ENCODE measurements at places on chromosomes 5 and 9. TPM values are rescaled to one million over a fixed set of nuclear protein-coding genes. Genes with fewer than 3 reads are reported as not detected.

The SLC4A9 gene
- total RNA-seq = 0.15 TPM

The SOHLH1 gene
- total RNA-seq = not detected

GRCh38 chr5:75524071-75524470, 12.4 kb downstream of the POLK start:
- no peaks in the 10 kb centered on the region for H3K27me3 ChIP-seq
- H3K4me1 ChIP-seq = no peaks in the 10 kb centered on the region
- no peaks in the 10 kb centered on the region for H3K36me3 ChIP-seq
- H3K4me3 ChIP-seq = no peak overlapping the region
- H3K27ac ChIP-seq = no peak overlapping the region

- H3K36me3 ChIP-seq = no peaks in the 10 kb centered on the region
- no peak for DNase-seq
- no peaks in the 10 kb centered on the region for H3K27me3 ChIP-seq
- no peak overlapping the region for H3K4me3 ChIP-seq
- peaks cover 4% of the 10 kb centered on the region for H3K4me1 ChIP-seq
- no peak overlapping the region for H3K27ac ChIP-seq
Observed at GRCh38 chr5:113296676-113297075, 138.1 kb downstream of the TSSK1B start.

The FAM114A2 gene
- 9.7 TPM for total RNA-seq

DNA sequence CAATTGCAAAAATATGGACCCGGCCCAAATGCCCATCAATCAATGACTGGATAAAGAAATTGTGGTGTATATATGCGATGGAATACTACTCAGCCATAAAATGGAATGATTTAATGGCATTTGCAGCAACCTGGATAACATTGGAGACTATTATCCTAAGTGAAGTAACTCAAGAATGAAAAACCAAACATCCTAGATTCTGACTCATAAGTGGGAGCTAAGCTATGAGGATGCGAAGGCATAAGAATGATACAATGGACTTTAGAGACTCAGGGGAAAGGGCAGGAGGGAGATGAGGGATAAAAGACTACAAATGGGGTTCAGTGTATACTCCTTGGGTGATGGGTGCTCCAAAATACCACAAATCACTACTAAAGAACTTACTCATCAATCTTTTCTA, 247.6 kb upstream of the FBXL7 start:
- DNase-seq = no peak
- H3K4me1 ChIP-seq = no peaks in the 10 kb centered on the region
- H3K4me3 ChIP-seq = no peak overlapping the region
- no peaks in the 10 kb centered on the region for H3K36me3 ChIP-seq

DNA sequence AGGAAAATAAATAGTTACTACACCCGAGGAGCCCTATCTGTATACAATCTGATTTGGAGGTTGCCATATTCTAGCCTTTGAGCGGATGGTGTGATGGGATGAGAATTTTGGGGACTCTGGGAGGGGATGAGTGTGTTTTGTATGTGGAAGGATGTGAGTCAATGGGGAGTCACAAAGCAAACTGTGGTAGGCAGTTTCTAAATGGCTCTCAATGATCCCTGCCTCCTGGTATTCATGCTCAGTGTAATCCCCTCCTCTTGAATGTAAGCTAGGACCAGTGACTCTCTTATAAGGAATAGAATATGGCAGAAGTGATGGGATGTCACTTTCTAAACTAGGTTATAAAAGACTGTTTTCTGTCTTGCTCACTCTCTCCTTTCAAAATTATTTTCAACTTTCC, 205.7 kb upstream of the RIOK2 start:
- H3K36me3 ChIP-seq = no peaks in the 10 kb centered on the region
- H3K4me3 ChIP-seq = no peak overlapping the region
- H3K27me3 ChIP-seq = no peaks in the 10 kb centered on the region
- no peak for DNase-seq
- no peak overlapping the region for H3K27ac ChIP-seq

DNA sequence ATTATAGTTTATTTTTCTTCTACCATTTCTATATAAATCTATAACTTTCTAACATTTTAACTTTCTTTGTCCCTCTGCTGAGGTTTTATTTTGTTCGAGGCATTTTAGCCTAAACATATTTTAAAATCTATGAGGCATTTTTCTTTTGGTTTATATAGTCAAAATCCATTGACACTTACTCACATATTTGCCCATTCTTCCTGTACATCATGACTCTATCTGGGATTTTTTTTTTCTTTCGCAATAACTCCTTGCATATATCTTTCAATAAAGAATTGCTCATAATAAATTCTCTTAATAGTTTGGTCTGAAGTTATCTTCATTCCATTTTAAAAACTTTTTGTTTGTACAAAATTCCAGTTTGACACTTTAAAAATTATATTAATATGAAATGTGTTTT, 632.3 kb downstream of the TLE4 start:
- no peaks in the 10 kb centered on the region for H3K27me3 ChIP-seq
- no peak for DNase-seq
- H3K36me3 ChIP-seq = no peaks in the 10 kb centered on the region

- no peaks in the 10 kb centered on the region for H3K27me3 ChIP-seq
- DNase-seq = no peak
- H3K36me3 ChIP-seq = no peaks in the 10 kb centered on the region
- H3K4me3 ChIP-seq = no peak overlapping the region
- no peak overlapping the region for H3K27ac ChIP-seq
Observed at GRCh38 chr5:116980581-116980980, 406.0 kb upstream of the SEMA6A start.

DNA sequence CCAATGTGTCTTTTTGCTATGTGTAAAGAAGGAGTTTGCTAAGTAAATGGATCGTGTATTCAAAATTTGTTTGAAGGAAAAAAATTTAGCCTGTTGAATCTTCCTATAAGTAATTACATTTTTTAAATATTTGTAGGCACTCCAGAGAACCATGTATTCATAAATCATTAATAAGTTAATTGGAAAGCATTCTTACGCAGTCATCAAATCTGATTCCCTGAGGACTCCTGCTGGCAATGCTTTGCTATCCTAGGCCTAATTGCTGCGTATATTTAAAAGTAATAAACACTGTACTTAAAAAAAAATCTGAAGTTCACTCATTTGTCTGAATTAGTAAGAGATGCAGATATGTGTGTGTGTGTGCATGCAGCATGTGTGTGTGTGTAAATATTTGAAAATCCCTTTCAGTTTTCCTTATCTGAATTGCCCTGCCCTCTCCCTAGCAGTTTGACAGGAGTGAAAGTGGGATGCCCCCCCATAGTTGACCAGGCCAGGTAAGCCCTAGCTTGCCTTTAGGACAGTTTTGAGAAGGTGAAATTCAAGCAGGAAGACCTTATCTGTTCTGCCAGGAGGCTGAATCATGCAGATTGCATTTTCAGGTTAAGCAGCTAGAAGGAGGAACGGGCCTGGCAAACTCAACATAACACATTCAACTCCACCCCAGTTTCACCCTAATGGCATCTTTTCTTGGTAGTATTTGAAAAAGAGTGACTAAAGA, 81.2 kb upstream of the DNAH5 start:
- DNase-seq = no peak
- no peak overlapping the region for H3K27ac ChIP-seq
- H3K27me3 ChIP-seq = no peaks in the 10 kb centered on the region
- H3K36me3 ChIP-seq = no peaks in the 10 kb centered on the region
- H3K4me1 ChIP-seq = no peaks in the 10 kb centered on the region

DNA sequence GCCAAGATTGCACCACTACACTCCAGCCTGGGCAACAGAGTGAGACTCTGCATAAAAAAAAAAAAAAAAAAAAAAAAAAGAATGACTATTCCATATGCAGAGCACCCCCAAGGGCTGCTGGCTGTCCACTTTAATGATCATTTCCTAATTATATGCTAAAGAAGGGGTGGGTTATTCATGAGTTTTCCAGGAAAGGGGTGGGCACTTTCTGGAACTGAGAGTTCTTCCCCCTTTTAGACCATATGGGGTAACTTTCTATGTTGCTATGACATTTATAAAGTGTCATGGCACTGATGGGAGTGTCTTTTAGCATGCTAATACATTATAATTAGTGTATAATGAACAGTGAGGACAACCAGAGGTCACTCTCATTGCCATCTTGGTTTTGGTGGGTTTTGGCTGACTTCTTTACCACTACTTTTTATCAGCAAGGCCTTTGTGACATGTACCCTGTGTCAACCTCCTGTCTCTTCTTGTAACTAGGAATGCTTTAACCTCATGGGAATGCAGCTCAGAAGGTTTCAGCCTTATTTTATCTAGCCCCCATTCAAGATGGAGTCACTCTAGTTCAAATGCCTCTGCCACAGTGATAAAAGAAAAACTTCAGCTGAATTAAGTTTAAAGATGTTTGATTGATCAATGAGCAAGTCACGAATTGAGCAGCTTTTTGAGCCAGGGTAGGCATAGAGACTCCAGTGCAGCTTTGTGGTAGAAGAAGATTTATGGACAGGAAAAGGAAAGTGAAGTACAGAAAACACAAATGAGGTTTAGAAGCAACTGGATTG, 7.1 kb upstream of the NANS start:
- no peaks in the 10 kb centered on the region for H3K27me3 ChIP-seq
- no peak for DNase-seq
- no peaks in the 10 kb centered on the region for H3K36me3 ChIP-seq
- H3K4me3 ChIP-seq = no peak overlapping the region
- no peaks in the 10 kb centered on the region for H3K4me1 ChIP-seq

- no peaks in the 10 kb centered on the region for H3K36me3 ChIP-seq
- H3K27ac ChIP-seq = no peak overlapping the region
- H3K27me3 ChIP-seq = no peaks in the 10 kb centered on the region
- H3K4me1 ChIP-seq = no peaks in the 10 kb centered on the region
- H3K4me3 ChIP-seq = no peak overlapping the region
Observed at GRCh38 chr5:108801776-108802175, 54.1 kb downstream of the FER start.

- H3K4me1 ChIP-seq = no peaks in the 10 kb centered on the region
- no peaks in the 10 kb centered on the region for H3K36me3 ChIP-seq
- DNase-seq = no peak
- no peak overlapping the region for H3K27ac ChIP-seq
- H3K27me3 ChIP-seq = no peaks in the 10 kb centered on the region
- H3K4me3 ChIP-seq = no peak overlapping the region
Observed at GRCh38 chr5:1209896-1210776, 8.7 kb downstream of the SLC6A19 start.

GRCh38 chr5:58490402-58491050, 709 bp upstream of the GAPT start:
- H3K4me3 ChIP-seq = no peak overlapping the region
- peaks cover 11% of the 10 kb centered on the region for H3K4me1 ChIP-seq
- H3K27ac ChIP-seq = no peak overlapping the region
- no peaks in the 10 kb centered on the region for H3K27me3 ChIP-seq
- no peaks in the 10 kb centered on the region for H3K36me3 ChIP-seq
- DNase-seq = no peak

DNA sequence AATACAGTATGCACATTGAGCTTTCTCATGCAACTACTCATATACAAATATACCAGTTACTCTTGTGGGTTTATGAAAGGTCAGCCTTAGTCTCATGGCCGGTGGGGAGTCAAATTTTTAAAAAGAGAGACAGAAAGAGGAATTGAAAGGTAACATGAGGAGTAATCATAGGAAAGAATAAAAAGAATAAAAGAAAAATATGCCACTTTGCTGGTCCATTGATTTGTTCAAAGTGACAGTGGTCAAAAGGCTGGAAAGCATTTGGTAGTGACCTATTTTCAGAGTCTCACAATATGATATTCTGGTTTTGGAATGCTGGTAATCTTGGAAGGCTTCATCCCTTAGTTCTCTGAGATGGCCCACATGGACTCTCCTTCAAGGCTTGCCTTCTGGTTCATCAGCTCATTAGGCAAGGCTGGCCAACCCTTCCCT, 67.0 kb downstream of the ZNF366 start:
- H3K27ac ChIP-seq = no peak overlapping the region
- H3K36me3 ChIP-seq = no peaks in the 10 kb centered on the region
- H3K4me3 ChIP-seq = no peak overlapping the region

- no peaks in the 10 kb centered on the region for H3K27me3 ChIP-seq
- DNase-seq = no peak
- no peaks in the 10 kb centered on the region for H3K36me3 ChIP-seq
- H3K4me1 ChIP-seq = no peaks in the 10 kb centered on the region
- H3K4me3 ChIP-seq = no peak overlapping the region
- H3K27ac ChIP-seq = no peak overlapping the region
Observed at GRCh38 chr9:81377320-81377719, 312.0 kb downstream of the TLE1 start.

DNA sequence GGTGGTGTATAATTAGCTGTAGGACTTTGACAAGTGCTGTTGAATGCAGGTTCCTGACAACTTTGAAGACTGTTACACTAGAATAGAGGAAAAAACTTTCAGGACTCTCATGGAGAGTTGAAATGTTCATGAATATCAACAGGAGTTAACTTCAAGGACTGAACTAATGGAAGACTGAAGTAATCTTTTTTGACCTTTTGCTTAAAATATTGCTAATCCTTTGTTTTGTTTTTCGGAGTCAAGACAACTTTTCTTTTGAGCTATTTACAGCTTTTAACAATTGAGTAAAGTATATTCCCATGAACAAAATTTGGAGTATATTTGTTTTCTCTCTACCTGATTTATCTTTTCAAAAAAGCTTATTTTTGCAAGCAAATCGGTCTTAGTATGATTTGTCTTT, 34.1 kb upstream of the MTMR12 start:
- no peak for DNase-seq
- no peak overlapping the region for H3K27ac ChIP-seq
- no peak overlapping the region for H3K4me3 ChIP-seq
- no peaks in the 10 kb centered on the region for H3K36me3 ChIP-seq

- no peaks in the 10 kb centered on the region for H3K4me1 ChIP-seq
- no peaks in the 10 kb centered on the region for H3K36me3 ChIP-seq
- DNase-seq = no peak
- no peak within 1 kb of the TSS for H3K27ac ChIP-seq
- H3K4me3 ChIP-seq = no peak within 1 kb of the TSS
- H3K27me3 ChIP-seq = no peaks in the 10 kb centered on the region
Observed at GRCh38 chr9:5231212-5231611, at the start of gene INSL4. INSL4 (plus strand) TSS chr9:5231419; CDS start chr9:5231524, 105 bp downstream.

GRCh38 chr9:135093111-135093510, 5.6 kb downstream of the OLFM1 start:
- no peak overlapping the region for H3K4me3 ChIP-seq
- H3K4me1 ChIP-seq = no peaks in the 10 kb centered on the region
- peaks cover 14% of the 10 kb centered on the region for H3K36me3 ChIP-seq
- H3K27me3 ChIP-seq = peaks cover 15% of the 10 kb centered on the region
- no peak for DNase-seq
- H3K27ac ChIP-seq = no peak overlapping the region

The PRRX2 gene
- 7.1 TPM for total RNA-seq

DNA sequence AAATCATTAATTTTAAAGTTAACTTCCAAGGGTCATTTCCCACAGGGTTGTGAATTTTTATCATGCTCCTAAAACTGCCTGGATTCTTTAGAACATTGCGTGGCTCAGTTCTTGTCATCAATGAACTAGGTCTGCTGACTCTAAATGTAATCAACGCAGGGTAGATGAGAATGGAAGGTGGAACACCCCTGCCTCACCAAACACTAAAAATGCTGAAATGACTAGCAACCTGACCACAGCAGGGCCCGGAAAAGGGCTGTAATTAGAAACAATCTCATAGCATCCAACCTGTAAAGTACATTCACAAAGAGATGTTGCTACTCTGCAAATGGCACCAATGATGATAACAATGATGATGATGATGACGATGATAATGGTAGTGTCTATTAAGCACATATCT, 356.9 kb downstream of the DEPDC1B start:
- DNase-seq = no peak
- H3K36me3 ChIP-seq = no peaks in the 10 kb centered on the region
- no peak overlapping the region for H3K27ac ChIP-seq
- no peak overlapping the region for H3K4me3 ChIP-seq
- H3K27me3 ChIP-seq = no peaks in the 10 kb centered on the region
- no peaks in the 10 kb centered on the region for H3K4me1 ChIP-seq

All from H1 (cell line).